ENCODE measurements at places on chromosomes 3 and 15. TPM values are rescaled to one million over a fixed set of nuclear protein-coding genes. Genes with fewer than 3 reads are reported as not detected.

DNA sequence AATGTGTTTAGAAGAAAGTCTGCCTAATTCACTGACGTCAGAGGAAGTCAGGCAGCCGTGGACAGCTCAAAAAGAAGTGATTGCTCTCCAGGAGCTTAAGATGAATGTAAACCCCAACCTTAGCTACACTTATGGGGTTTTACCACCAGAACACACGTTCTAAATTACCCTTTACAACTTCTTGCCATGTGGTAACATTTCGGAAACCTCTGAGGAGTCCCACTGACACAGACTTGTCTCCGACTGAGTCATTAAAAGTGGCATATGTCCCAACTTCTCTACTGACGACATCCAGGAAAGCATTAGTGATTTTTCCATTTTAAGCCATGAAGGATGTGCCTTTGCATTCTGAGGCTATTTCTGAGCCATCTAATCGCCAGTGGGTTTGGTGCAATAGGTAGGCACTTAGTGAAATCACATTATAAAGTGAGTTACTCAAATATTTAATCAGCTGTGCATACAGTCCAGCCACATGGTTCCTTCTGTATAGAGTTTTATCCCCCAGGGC lies 32.4 kb downstream of the C2CD4A start:
- H3K36me3 ChIP-seq, result no peaks in the 10 kb centered on the region
- no peak overlapping the region for H3K27ac ChIP-seq
- no peaks in the 10 kb centered on the region for H3K27me3 ChIP-seq
- H3K4me1 ChIP-seq, result peaks cover 8% of the 10 kb centered on the region

DNA sequence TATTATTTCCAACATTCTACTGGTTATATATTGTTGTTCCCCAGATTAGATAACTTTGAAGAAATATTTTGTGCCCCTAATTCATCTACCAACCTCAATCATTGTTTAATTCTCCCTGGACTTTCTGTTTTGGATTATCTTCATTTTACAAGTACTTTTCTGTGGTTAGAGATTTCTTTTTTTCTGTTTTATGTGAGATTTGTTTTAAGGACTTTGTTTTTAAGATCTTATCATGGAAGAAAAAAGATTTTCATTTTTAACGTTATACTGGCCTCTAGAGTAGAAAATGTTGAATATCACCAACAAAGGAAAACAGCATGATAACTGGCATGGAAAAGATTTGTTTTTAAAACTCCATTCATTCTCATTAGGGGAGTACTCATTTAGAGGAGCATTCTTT lies 210.9 kb upstream of the KCNMB2 start:
- peaks cover 13% of the 10 kb centered on the region for H3K4me1 ChIP-seq
- no peak overlapping the region for H3K27ac ChIP-seq
- H3K27me3 ChIP-seq, result no peaks in the 10 kb centered on the region
- no peak overlapping the region for H3K4me3 ChIP-seq

GRCh38 chr3:181952929-181953328 lies 241.2 kb downstream of the SOX2 start:
- no peaks in the 10 kb centered on the region for H3K4me1 ChIP-seq
- no peaks in the 10 kb centered on the region for H3K36me3 ChIP-seq
- H3K4me3 ChIP-seq, result no peak overlapping the region
- no peaks in the 10 kb centered on the region for H3K27me3 ChIP-seq

- DNase-seq, result peak; percentile 52
- no peaks in the 10 kb centered on the region for H3K27me3 ChIP-seq
- H3K27ac ChIP-seq, result peak overlapping the region; percentile 44
- peaks cover 20% of the 10 kb centered on the region for H3K4me1 ChIP-seq
- H3K4me3 ChIP-seq, result no peak overlapping the region
These were observed 71.3 kb upstream of the LRTM1 start for GRCh38 chr3:54999159-54999558.

GRCh38 chr3:53144862-53145712 lies 14.9 kb upstream of the RFT1 start:
- no peak overlapping the region for H3K4me3 ChIP-seq
- DNase-seq, result no peak
- H3K27me3 ChIP-seq, result peaks cover 4% of the 10 kb centered on the region
- no peak overlapping the region for H3K27ac ChIP-seq
- H3K36me3 ChIP-seq, result no peaks in the 10 kb centered on the region
- no peaks in the 10 kb centered on the region for H3K4me1 ChIP-seq

The SLC22A13 gene
- 0.22 TPM for total RNA-seq
